ENCODE measurements at places on chromosomes 7 and 10.

DNA sequence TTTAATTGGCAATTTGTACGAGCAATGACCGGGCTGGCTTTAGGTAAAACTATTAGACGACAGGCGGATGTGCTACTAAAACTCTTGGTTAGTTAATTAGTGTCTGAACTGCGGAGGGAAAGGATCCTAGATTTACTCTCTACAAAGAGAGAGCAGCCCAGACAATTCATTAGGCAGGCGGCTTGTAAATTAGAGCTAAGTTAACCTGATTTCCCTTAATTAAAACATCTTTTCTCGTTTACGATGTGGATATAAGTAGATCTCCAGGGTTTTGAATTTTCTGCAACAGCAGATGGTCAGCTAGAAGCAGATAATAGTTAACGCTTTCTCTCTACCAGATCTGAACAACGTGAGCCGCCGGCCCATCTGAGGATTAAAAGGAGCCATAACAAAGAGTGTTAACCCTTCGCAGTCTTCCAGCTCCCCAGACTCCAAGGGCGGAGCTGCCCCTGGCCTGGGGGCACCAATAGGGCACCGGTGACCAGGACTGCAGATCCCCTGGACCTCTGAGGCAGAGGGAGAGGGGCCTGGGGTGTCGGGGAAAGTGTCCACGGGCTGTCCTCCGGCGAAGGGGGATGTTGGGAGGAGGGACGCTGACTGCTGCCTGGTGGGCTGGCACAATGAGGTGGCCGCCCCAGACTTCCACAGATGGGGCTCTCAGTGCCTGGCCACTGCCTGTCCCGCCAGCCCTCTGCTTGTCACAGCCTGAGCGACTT lies 6.3 kb upstream of the UNCX start:
- DNase-seq: no peak

GRCh38 chr10:31697271-31698180 lies 231.1 kb downstream of the ARHGAP12 start:
- no peak for DNase-seq

DNA sequence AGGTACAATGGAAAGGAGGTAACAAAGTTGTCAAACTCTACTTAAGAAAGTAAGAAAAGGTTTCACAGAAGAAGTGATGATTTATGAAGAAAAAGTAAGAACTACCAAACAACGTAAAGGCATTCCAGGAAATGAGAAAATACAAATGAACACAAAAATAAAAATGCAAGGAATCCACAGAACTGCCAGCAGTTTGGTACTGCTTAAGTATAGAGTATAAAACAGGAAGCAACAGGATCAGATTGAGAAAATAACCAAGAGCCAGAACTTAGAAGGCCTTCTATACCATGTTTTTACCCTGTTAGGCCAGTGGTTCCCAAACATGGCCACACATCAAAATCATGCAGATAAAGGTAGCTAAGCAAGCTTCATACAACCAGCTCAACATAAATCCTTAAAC lies 9.2 kb downstream of the NDUFA5 start:
- DNase-seq: no peak

- DNase-seq: peak; percentile 37
Observed at GRCh38 chr7:151448261-151449252, 8.6 kb upstream of the CRYGN start.

DNA sequence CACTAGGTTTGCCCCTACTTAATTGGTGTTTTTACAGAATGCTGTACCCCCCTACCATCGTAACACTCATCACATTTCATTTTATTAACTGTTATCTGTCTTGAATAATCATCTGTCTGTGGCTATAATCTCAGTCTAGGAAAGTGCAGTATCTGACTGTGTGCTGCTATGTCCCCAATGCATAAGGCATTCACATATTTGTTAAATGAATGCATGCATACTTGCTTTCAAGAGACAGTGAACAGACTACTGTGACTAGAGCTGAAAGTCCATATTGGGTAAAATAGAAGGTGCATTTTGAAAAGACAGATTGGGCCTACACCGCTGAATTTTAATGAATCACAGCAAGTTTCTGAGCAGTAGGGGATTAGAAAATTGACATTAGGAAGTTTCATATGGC lies 112.3 kb downstream of the ARHGAP12 start:
- DNase-seq: no peak

- DNase-seq: no peak
Observed at GRCh38 chr10:27743012-27743876, 2.4 kb downstream of the MKX start.

- DNase-seq: no peak
Observed at GRCh38 chr10:585502-585901, 104.0 kb downstream of the DIP2C start.

DNA sequence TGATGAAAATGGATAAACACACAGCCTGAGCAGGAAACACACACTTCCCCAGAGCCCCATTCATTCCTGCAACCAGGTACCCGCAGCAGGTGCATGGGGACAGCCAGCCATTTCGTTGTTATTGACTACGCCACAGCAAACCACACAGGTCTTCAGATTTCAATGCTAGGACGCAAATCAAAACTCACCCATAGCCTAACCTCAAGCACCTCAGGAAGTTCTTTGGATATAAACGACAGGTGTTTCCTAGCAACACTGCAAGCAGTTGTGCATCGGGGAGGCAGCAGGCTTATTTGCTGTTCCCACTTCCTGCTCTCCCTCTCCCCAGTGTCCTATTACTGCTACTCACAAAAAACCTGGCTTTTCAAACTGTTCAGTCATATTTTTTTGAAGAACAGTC lies 176.5 kb upstream of the FRMD4A start:
- peak; percentile 9 for DNase-seq

DNA sequence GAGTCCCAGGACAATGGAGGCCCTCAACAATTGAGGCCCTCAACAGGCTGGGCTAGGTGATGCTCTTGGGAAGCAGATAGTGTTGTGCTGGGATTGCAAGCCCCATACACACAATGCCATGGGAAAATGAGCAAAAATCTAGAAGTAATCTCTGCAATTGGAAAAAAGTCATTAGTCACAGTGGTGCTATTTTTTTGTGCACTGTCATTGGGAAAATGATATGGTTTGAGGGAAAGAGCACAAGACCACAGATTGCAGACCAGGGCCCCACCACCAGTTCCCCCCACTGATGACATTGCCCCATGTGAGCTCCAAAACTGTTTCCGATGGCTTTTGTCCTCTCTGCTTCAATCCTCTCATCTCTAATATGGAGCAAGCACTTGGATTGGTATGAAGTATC lies 1.9 kb downstream of the KCTD7 start:
- DNase-seq: no peak

All from KG1 (cell line).